ENCODE measurements at places on chromosomes 6 and 20.

DNA sequence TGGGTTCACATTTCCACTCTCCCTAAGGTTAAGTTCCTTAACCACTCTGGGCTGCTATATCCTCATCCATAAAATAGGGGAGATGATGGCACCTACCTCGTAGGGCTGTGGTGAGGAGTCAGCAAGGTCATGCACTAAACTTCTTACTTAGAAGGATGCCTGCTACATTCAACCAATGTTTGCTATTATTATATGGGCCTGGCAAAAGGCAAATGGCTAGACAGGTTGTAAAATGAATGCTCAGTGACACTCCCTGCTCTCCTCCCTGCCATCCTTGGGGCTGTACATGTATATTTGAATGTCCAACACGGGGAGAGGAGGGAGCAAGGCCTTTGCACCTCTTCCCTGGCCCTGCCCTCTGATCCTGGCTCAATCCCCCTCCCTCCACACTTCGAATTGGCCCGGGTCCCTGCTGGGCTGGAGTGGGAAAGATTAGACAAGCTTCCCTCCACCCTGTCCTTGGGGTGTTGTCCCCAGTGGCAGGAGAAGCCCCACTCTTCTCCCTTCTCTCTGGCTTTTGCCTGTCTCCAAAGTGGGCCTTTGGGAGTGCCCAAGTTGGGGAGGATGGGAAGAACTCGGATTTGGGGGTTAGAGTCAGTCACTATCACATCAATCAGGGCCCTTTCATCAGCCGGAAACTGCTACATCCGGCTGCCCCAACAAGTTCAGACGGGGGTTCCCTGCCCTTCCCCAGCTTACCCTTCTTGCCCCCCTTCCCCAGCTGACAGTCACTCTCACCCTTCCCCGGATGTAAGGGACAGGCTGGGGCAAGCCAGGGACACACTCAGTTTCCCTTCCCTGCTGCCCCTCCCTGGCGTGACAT, 36.3 kb upstream of the VEGFA start:
- DNase-seq = no peak

- no peak for DNase-seq
These were observed 59.6 kb downstream of the MOXD1 start for GRCh38 chr6:132341646-132342045.

GRCh38 chr6:107419733-107420132, 39.6 kb downstream of the PDSS2 start:
- no peak for DNase-seq

- no peak for DNase-seq
These were observed 65.4 kb downstream of the BMP7 start for GRCh38 chr20:57200882-57201695.

GRCh38 chr20:2178318-2179232, 76.9 kb downstream of the STK35 start:
- DNase-seq = no peak

GRCh38 chr6:46052479-46052878, 36.8 kb upstream of the CLIC5 start:
- DNase-seq = no peak

- no peak for DNase-seq
These were observed 117.0 kb downstream of the ERMARD start for GRCh38 chr6:169868458-169868857.

- no peak for DNase-seq
These were observed 2.1 kb upstream of the TMX4 start for GRCh38 chr20:8021541-8022269.

DNA sequence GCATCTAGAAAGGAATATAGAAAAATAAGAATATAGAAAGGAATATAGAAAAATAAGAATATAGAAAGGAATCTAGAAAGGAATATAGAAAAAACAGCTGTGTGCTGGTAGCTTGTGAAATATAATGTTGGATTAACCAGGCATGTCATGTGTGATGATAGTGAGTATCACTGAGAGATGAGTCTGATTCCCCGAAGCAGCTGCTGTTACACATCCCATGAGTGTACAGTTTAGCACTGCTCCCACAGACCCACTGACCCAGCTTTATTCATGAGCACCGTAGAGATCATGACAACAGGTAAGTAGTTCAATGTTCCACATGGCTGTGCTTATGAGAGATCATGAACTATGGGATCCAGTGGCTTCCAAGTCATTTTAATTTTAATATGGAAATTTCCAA, 64.8 kb downstream of the SLC22A3 start:
- no peak for DNase-seq

GRCh38 chr20:61445138-61445537, 193.1 kb downstream of the CDH4 start:
- no peak for DNase-seq

DNA sequence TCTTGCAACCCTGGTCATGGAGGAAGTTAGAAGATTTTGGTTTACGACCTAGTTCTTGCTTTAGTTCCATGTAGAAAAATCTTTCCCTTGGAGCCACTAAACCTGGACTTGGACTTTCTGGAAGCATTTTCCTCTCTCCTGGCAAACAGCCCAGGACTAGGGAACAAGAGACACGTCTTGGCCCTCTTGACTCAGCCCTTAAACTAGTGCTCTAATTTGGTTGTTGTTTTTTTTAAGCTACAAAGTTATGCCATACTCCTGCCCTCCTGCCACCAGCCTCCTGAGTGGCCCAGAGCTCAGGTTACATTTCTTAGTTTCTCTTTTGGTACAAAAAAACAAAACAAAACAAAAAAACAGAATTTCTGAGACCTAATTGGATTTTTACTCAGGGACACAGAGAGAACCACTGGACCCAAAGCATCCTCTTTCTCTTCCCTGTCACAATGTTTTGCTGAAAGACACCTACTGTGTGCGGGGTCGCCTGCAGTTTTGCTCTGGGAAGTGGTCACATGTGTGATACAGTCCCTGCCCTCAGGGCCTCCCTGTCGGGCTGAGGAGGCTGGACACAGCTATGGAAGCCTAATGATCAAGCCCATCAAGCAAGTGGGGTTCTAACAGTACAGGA, 32.3 kb upstream of the SCUBE3 start:
- no peak for DNase-seq

- DNase-seq = no peak
These were observed 8.8 kb downstream of the DDR1 start for GRCh38 chr6:30893001-30893591.

DNA sequence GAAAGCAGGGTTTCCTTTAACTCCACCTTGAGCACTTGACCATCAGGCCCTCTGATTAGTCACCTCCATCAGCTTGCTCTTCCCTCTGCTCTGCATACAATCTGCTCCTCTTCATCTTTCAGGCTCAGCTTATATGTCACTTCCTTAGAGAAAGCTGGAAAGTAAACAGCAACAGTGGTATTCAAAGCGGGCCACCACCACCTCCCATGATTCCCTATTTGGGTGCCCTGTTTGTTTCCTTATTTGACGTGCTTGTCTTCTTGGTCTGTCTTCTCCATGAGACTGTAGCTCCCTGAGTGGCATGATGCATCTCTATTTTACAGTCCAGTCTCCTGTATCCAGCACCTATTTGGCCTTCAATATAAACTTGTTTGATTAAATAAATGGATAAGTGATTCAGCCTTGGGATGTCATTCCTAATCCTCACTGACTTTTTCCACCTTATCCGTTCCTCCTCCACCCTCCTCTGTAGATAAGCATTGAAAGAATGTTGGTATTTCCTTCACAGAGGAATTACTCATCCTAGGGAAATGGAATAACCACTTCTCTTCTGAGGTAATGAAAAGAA, 102.8 kb upstream of the SGK1 start:
- DNase-seq = no peak

DNA sequence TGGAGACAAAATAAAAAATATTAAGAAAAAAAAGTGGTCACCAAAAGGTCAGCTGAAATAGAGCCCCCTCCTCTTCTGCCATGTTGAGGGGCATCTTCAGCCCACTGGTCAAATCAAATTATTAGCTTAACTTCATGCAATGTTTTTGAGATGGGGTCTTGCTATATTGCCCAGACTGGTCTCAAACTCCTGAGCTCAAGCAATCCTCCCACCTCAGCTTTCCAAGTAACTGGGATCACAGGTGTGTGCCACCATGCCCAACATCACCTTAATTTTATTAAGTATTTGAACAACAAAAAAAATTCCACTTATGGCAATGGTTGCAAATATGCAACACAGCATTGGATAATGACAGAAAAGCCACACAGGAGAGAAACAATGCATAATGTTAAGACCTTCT, 99.3 kb upstream of the BEND3 start:
- DNase-seq = no peak

GRCh38 chr6:26286168-26286877, 78.7 kb upstream of the BTN3A2 start:
- DNase-seq = peak; percentile 92

DNA sequence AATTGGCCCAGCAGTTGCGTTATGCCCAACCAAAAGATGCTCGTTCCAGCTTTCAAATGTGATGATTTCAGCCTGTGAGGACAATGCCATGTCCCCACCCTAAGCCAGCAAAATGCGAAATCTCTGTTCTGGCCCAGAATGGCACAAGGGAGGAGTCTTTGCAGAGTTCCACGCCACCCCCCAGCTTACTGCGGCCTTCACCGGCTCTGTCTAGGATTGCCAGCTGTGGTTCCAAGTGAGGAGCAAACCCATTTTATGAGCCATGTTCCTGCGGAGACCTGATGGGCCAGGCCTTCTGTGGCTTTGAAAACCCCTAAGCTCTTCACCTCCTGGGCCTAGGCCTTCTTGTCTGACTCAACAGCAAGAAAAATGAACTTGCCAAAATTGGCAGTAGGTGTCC, 146.8 kb upstream of the SNX9 start:
- no peak for DNase-seq
